ENCODE measurements at places on chromosomes 4 and X.

DNA sequence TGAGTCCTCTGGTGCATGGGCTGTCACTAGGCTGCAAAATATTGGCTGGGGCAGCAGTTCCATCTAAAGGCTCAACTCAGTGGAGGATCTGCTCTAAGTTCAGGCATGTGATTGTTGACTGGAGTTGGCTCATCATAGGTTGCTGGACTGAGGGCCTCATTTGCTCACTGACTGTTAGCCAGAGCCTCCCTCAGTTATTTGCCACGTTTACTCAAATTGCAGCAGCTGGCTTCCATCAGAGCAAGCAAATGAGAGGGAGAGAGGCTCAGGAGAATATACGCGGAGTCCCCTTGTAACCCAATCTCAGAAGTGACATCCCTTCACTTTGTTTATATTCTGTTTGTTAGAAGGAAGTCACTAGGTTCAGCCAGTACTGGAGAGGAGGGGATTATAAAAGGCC, 54.1 kb downstream of the BMP3 start:
- no peak for DNase-seq

- DNase-seq, result no peak
These were observed 105.9 kb upstream of the SLC7A11 start for GRCh38 chr4:138348055-138348454.

GRCh38 chr4:73070074-73070390, 516 bp upstream of the COX18 start:
- DNase-seq, result no peak

DNA sequence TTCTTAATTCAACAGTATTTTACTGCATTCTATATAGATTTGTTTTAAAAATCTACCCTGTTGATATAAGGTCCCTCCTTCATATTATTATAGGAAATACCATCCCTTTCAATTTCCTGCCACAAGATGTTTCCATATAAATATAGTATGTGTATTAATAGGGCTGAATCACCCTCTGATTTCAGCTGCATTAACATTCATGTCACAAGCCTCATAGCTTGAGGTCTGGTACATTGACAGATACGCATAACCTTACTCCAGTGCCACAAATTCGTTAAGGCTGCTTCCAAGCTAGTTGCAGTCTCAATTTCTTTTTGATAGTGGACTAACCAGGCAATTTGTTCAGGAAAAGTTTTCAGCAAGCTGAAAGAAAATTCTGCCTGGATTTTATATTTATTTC, 128.4 kb downstream of the KLHL34 start:
- no peak for DNase-seq

- DNase-seq, result no peak
These were observed 257.7 kb downstream of the RAPGEF2 start for GRCh38 chr4:159360549-159360948.

DNA sequence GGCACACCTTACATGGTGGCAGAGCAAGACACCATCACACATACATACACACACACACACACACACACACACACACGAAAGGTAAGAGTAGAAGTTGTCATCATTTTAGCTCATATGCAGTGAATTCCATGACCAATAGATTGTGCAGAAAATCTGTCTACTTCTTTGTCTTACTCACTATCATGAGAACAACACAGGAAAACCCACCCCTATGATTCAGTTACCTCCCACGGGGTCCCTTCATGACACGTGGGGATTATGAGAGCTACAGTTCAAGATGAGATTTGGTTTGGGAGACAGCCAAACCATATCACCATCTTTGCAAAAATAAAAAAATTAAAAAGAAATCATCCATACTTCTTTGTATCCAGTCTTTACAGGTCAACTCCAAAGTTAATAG, 221.1 kb downstream of the BMPR1B start:
- DNase-seq, result no peak

DNA sequence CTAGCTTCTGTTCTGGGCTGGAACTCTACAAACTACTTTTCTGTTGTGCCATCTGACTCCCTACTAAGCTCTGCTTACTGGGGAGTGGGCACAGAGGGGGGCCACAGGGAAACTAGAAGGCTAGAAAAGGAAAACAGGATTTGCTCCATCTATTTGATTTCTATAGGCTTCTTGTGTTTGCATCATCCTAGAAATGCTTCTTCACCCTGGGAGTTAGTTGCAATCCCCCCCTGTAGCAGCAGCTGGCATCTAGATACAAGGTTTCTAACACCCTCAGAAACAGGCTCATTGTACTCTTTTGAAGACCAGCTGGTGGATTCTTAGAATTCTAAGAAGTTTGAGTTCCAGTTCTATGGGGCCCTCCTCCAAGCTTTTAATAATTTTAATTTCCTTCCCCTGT, 213.4 kb downstream of the TMA16 start:
- no peak for DNase-seq

DNA sequence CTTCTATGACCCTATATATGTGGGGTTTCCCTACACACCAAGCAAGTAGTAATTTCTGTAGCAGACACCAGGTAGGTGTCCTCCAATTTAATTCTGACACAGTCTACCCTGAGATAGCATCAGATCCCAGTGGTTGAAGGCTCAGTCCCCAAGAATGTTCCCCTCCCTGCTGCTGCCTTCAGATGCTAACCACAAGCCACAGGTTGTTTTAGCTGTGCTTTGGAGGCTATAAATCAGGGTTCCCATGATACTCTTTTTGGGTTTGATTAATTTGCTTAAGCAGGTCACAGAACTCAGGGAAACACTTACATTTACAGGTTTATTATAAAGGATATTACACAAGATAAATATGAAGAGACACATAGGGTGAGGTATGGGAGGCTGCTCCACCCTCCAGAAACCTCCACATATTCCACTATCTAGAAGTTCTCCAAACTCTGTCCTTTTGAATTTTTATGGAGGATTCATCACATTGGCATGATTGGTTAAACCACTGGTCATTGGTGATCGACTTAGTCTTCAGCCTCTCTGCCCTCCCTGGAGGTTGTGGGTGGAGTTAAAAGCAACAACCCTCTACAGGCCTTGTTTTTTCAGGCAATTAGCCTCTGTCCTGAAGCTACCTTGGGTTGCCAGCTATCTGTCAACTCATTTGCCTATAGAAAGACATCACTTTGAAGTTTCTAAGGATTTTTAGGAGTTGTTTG, 50.8 kb downstream of the GRIA2 start:
- DNase-seq, result no peak

- DNase-seq, result no peak
These were observed 73.9 kb upstream of the ZCCHC13 start for GRCh38 chrX:74230094-74230493.

DNA sequence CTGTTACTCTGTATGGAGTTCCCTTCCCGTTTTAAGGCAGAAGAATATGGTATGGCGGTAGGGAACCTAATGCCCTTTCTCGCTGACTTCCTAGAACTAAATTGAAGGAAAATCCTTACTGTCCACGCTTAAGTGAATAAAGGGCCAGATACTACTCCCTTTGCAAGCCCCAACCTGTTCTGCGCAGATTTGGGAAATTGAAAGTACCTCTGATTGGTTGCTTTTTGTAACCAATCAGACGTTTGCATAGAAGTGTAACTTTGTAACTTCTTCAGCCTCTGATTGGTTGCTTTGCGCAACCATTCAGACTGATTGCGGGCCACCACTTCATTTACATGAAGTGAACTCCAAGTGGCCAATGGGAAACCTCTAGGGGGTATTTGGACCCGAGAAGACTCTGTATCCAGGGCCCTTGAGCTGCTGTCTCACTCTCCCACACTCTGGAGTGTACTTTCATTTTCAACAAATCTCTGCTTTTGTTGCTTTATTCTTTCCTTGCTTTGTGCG, 1.2 kb upstream of the TMEM33 start:
- no peak for DNase-seq

DNA sequence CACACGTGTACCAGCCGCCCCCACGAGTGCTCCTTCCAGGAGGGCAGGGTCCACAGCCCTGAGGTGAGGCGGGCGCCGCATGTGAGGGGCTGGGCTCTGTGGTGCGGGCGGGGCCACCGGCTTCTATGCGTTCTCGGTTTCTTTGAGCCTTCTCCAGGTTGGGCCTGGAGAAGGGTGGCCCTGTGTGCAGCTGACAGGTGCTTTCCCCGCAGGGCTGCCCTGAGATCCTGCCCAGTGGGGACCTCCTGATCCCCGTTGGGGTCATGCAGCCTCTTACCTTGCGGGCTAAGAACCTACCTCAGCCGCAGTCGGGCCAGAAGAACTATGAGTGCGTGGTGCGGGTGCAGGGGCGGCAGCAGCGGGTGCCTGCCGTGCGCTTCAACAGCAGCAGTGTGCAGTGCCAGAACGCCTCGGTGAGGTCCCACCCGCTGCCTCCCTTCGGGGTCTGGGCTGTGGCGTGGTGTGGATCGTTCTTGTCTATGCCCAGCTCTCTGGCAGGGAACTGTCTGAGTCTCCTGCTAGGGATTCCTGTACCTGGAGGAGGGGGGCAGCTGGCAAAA, 6.8 kb downstream of the PLXNA3 start:
- no peak for DNase-seq
